Progenitor cell of endocrine pancreas (in vitro differentiated cells): ENCODE measurements at places on chromosomes 2 and 18. TPM values are rescaled to one million over a fixed set of nuclear protein-coding genes. Genes with fewer than 3 reads are reported as not detected.
A peak's percentile ranks its signal among the peaks of the same experiment; 100 is the strongest.

Gene DSEL
- 5.9 and 6.2 TPM in 2 replicates for total RNA-seq

Gene SLC11A1
- 0.33 and 0.34 TPM in 2 replicates for total RNA-seq

Gene GBX2
- total RNA-seq: 0.24 TPM in 1 of 2 replicates, not detected in the other

Gene STARD6
- total RNA-seq: not detected in 2 replicates

Gene CTIF
- 26.4 and 33.1 TPM in 2 replicates for total RNA-seq

Gene SERPINB12
- total RNA-seq: not detected in 2 replicates

Gene FBLN7
- total RNA-seq: 9.3 and 13.3 TPM in 2 replicates

GRCh38 chr2:45140675-45141074 lies 131.4 kb upstream of the SIX2 start:
- H3K4me3 ChIP-seq: no peak overlapping the region
- H3K27me3 ChIP-seq: peaks cover 50% of the 10 kb centered on the region
- DNase-seq: no peak
- H3K4me1 ChIP-seq: peaks cover 10% of the 10 kb centered on the region
- H3K27ac ChIP-seq: no peak overlapping the region

DNA sequence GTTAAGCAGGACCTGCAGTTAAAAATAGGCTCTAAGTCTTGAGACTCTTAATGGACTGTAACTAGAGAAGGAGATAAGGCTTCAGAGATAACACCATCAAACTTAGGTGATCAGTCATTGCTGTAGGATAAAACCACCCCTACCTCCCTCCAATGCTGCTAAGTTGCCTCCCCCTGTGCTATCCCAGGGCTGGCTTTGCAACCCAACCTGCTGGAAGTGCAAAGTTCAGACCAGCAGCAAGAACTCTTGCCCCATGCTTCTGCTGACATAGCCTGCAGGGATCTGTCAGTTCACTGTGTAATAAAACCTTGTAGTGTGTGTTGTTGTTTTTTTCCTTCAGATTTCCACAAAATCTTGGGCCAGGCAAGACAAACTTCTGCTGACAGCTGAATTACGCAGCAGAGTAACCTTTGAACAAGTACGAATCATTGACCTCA lies 57.4 kb upstream of the EPB41L3 start:
- DNase-seq: no peak
- H3K27ac ChIP-seq: no peak overlapping the region
- peak overlapping the region; percentile 6 for H3K4me3 ChIP-seq
- no peaks in the 10 kb centered on the region for H3K36me3 ChIP-seq
- H3K27me3 ChIP-seq: no peaks in the 10 kb centered on the region
- peaks cover 27% of the 10 kb centered on the region for H3K4me1 ChIP-seq

GRCh38 chr2:8189316-8189715 lies 492.5 kb upstream of the ID2 start:
- no peak for DNase-seq
- H3K36me3 ChIP-seq: peaks cover 5% of the 10 kb centered on the region
- H3K4me1 ChIP-seq: peaks cover 15% of the 10 kb centered on the region
- no peak overlapping the region for H3K27ac ChIP-seq
- peaks cover 4% of the 10 kb centered on the region for H3K27me3 ChIP-seq
- no peak overlapping the region for H3K4me3 ChIP-seq

GRCh38 chr2:158142568-158143332 lies 41.1 kb downstream of the UPP2 start:
- H3K27me3 ChIP-seq: no peaks in the 10 kb centered on the region
- no peak overlapping the region for H3K27ac ChIP-seq
- DNase-seq: no peak
- peaks cover 1% of the 10 kb centered on the region for H3K36me3 ChIP-seq
- H3K4me3 ChIP-seq: no peak overlapping the region

DNA sequence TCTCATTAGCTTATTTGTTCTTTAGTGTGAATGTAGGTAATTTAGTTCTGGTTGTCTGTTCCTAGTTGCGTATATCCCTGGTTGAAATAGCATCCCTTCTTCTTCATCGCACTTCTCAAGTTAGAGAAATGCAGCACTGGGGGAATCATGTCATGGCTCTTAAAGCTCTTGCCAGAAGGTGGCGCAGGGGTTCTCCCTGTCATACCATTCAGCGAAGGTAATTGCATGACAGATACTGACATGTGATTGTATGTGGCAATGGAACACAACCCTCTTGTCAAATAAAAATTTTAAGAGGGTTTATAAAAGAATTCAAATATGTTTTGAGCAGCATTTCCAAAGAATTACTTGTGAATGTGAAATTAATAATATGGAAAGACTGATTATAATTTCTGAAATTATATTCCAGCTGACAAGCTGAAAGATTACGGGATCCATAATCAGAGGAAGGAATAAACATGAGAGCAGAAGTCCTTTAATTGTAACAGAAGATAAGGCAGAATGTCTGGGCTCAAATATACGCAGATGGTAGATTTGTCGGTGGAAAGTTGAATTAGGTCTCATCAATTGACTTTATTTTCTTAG lies 411.7 kb downstream of the DSEL start:
- no peak overlapping the region for H3K27ac ChIP-seq
- H3K4me3 ChIP-seq: no peak overlapping the region
- peak; percentile 28 for DNase-seq
- H3K4me1 ChIP-seq: peaks cover 7% of the 10 kb centered on the region

DNA sequence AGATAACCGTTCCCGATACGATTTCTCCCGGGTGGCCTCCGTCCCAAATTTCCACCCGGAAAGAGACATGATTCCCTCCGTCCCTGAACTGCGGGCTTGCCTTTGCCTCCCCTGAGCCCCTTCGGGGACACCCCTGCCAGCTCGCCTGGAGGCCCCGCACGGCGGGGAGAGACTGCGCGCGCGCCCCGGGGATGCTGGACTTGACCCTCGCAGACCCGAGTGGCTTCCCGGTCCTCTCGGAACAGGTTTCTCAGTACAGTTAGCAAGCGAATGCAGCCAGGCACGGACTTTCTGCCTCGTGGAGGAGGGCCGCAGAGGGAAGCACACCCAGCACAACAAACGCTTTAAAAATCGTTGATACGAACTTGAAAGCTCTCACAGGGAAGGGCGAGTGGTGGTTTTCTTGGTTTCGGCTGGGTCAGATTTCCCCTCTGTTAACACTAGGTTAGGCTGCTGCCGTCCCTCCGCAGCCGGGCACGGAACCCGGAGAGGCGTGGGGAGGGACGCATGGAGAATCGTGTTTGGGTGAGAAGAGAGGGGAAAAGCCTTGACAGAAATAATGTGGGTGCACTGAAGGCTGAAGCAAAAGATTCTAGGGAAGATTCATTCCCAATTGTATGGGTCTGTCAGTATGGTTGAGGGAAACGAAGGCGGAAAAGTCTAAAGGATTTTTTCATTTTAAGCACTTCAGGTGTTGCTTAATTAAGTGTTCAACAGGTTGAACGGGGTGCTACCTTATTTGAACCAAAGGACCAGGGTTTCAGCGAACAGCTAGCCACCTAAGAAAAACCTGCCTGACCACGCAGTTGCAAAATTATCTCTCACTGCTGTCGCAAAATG lies 916 bp downstream of the TNFRSF11A start:
- peak overlapping the region; percentile 63 for H3K4me3 ChIP-seq
- H3K4me1 ChIP-seq: peaks cover 20% of the 10 kb centered on the region
- H3K27ac ChIP-seq: peak overlapping the region; percentile 84
- peaks cover 79% of the 10 kb centered on the region for H3K27me3 ChIP-seq
- peak; percentile 26 for DNase-seq

- H3K4me3 ChIP-seq: no peak overlapping the region
- no peak for DNase-seq
- peaks cover 22% of the 10 kb centered on the region for H3K36me3 ChIP-seq
- no peaks in the 10 kb centered on the region for H3K27me3 ChIP-seq
- no peak overlapping the region for H3K27ac ChIP-seq
Measured at GRCh38 chr2:86557836-86558235, 5.4 kb downstream of the CHMP3 start.

GRCh38 chr2:29053223-29053622 lies 21.1 kb downstream of the PCARE start:
- no peak for DNase-seq
- H3K36me3 ChIP-seq: no peaks in the 10 kb centered on the region
- H3K4me3 ChIP-seq: no peak overlapping the region
- peak overlapping the region; percentile 52 for H3K27ac ChIP-seq
- H3K4me1 ChIP-seq: peaks cover 17% of the 10 kb centered on the region
- peaks cover 3% of the 10 kb centered on the region for H3K27me3 ChIP-seq

GRCh38 chr2:19653509-19653908 lies 248.3 kb downstream of the TTC32 start:
- no peaks in the 10 kb centered on the region for H3K36me3 ChIP-seq
- no peak for DNase-seq
- peaks cover 2% of the 10 kb centered on the region for H3K27me3 ChIP-seq
- H3K4me3 ChIP-seq: no peak overlapping the region
- no peaks in the 10 kb centered on the region for H3K4me1 ChIP-seq

DNA sequence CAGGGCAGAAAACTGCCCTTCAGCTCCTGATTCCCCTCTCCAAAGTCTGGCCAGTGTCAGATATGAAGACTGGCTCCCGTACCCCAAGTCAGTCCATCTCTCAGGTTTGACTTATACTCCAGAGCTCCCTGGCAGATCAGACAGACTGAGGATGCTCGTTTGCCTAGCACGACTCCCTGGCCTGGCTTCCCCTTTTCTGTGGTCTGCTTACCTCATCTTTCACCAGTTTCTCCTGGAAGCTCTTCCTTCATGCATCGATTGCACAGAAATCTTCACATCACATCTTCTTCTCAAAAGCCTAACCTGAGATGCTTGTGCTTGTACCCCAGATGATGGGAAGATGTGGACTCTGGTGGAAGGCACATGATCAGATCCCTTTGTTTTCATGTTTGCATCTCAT lies 387.9 kb upstream of the POU3F3 start:
- H3K27ac ChIP-seq: no peak overlapping the region
- no peaks in the 10 kb centered on the region for H3K36me3 ChIP-seq
- no peaks in the 10 kb centered on the region for H3K4me1 ChIP-seq
- no peak for DNase-seq
- no peak overlapping the region for H3K4me3 ChIP-seq

GRCh38 chr2:172398440-172398839 lies 28.9 kb upstream of the ITGA6 start:
- DNase-seq: no peak
- H3K36me3 ChIP-seq: no peaks in the 10 kb centered on the region
- peaks cover 13% of the 10 kb centered on the region for H3K27me3 ChIP-seq
- no peak overlapping the region for H3K27ac ChIP-seq

DNA sequence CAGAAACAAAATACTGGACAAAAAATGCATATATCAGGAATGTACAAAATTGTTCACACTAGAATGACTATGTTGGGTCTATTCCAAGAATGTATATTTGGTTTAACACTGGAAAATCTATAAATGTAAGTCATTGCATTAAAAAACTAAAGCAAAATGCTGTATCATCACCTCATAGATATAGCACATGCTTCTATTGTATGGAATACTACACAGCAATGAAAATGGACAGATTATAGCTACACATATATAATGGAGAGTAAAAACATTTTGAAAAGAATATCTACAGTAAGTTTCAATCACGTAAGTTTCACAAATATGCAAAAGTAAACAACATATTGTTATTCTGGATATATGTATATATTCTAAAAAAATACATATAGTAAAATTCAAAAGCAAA lies 91.8 kb downstream of the ACVR1C start:
- H3K4me3 ChIP-seq: no peak overlapping the region
- no peak for DNase-seq
- no peaks in the 10 kb centered on the region for H3K36me3 ChIP-seq
- no peaks in the 10 kb centered on the region for H3K4me1 ChIP-seq
- H3K27me3 ChIP-seq: no peaks in the 10 kb centered on the region
- no peak overlapping the region for H3K27ac ChIP-seq

GRCh38 chr2:25308599-25308998 lies 33.1 kb downstream of the DNMT3A start:
- peaks cover 6% of the 10 kb centered on the region for H3K4me1 ChIP-seq
- no peaks in the 10 kb centered on the region for H3K27me3 ChIP-seq
- H3K4me3 ChIP-seq: no peak overlapping the region
- peaks cover 4% of the 10 kb centered on the region for H3K36me3 ChIP-seq
- H3K27ac ChIP-seq: no peak overlapping the region
- no peak for DNase-seq

GRCh38 chr2:237165405-237166276 lies 80.0 kb downstream of the COPS8 start:
- H3K36me3 ChIP-seq: no peaks in the 10 kb centered on the region
- DNase-seq: no peak
- H3K4me3 ChIP-seq: no peak overlapping the region
- no peaks in the 10 kb centered on the region for H3K4me1 ChIP-seq

- no peak for DNase-seq
- H3K27ac ChIP-seq: peak overlapping the region; percentile 64
- H3K36me3 ChIP-seq: peaks cover 2% of the 10 kb centered on the region
- H3K27me3 ChIP-seq: peaks cover 46% of the 10 kb centered on the region
Measured at GRCh38 chr2:60414495-60415138, 138.8 kb downstream of the BCL11A start.
